ENCODE measurements at places on chromosomes 6 and 20.

DNA sequence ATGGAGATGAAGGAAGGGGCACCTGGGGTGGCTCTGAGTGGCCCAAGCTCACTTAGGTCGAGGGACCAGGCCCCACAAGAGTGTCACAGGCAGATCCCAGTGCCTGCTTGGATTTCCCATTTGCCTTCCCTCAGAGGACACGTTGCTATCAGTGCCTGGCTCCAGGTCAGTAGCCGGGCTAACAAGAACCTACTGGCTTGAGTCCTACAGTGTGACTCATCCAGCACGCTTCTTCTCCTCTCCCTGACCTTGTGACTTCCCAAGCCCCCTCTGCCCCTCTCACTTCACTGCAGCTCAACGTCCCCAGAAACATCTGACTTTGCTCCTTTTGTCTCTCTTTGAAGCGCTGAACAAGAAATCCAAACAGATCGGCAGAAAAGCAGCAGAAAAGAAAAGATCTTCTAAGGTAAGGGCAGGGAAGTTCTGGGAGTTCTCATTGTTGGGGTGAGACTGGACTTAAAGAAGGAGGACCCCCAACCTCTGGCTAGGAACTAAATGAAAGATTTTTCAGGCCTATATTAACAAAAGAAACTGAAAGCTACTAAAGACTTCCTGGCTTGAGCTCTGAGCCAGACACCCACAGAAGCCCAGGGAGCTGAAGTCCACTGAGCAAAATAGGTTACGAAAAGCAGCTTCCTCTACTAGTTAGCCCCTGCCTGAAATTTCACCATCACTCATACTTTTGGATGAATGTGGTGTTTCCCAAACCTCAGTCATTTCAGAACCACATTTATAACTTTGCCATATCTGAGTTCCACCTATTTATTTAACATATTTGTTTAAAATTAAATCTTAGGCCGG lies 21.5 kb downstream of the ASIP start:
- no peak for DNase-seq

DNA sequence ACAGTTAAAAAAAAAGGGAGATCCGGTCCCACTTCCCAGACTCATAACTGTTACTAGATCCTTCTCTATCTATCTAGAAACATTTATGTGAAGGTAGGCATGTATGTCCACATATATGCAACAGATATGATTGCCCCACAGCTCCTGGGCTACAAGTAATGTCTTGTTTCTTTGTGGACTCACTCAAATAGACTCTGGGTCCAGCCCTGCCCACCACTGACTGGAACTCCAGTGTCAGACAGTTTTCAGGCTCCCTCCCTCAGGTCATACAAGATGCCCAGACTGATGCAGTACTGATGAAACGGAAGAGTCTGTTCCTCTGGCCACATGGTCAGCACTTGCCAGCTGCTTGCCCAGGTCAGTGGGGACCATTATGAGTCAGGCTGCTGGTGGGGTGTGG lies 30.8 kb upstream of the IER3 start:
- no peak for DNase-seq

DNA sequence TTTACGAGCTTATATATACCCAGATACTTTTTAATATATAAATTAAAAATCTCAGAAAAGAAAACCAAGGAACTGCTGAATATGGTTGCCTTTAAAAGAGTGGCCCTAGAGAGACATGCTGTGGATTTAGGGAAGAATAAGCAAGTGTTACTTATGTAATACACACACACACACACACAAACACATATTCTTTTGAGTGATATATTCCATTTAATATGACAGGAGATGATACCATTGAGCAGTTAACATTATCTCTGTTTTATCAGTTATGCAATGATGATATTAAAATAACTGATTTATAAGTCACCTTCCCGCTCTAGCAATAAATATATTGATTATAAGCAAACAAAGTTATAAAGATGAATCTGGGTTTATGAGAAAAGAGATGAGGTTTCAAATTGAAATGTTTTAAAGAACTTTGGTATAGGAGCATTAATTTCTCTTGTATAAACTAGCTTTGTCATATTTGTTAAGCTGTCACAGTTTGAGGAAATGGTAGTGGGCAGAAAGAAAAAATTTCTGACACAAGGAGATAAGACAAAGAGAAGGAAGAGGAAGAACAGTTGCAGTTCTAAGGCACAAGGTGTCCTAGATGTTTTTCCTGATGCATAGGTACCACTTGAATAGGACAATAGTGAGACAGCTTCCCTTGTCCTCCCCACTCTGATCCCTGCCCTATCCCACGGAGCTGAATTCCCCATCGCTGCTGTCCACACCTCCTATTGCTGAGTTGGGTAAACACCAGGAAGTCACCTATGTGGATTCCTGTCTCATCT lies 26.4 kb downstream of the GPX5 start:
- no peak for DNase-seq

- DNase-seq = no peak
These were observed 22.7 kb downstream of the CFAP206 start for GRCh38 chr6:87430499-87430898.

DNA sequence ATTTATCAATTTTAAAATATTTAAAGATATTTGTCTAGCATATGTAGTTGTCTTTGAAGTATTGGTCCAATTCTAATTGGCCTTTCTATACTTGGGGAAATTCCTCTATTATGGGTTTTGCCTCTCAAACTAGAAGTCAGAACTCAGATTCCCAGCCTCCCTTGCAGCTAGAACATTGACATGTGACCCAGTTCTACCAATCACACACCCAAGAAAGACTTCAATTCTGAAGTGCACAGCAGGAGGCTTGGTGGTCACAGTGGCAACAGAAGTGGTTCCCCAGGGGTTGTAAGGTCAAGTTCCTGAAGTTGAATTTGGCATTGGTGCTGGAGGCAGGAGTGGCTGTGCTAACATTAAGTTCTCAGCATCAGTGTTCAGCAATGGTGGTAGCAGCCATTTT lies 14.8 kb upstream of the FKBP5 start:
- no peak for DNase-seq

DNA sequence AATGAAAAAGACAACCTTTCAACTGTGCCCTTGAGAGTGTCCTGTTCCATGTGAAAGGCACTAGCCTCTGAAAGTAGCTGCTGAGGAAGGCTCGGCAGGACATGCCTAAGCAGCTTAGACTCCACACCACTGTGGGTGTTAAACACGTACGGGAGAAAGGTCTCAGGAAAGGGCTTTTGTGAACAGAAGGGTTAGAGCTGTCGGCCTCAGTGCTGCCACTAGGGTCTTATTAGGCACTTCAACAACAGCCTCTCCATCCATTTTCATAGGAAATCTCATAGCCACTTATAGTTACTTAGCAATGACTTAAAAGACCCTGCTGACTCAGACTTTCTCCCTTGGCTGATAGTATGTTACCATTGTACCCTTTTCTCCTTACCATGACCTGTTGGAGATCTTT lies 662.8 kb downstream of the TBC1D32 start:
- DNase-seq = no peak

DNA sequence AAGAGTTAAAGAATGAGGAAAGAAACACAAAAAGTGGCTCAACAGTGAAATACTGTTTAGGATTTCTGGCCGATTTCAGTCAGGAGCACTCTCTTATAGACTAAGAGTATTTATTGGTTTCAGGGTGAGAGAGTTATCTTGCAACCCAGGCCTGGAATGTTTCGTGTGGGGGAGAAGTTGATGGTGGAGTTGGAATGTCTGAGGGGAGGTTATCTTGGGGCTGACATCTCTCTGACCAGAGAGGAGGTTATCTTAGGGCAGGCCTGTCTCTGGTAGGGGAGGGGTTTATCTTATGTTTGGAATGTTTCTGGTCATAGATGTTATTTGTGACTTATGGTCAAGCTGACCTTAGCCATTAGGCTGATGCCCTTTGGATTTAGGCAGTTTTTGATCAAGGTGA lies 80.3 kb downstream of the HTR1B start:
- no peak for DNase-seq

- DNase-seq = peak; percentile 24
These were observed 41.5 kb upstream of the KCNQ5 start for GRCh38 chr6:72580281-72580940.

DNA sequence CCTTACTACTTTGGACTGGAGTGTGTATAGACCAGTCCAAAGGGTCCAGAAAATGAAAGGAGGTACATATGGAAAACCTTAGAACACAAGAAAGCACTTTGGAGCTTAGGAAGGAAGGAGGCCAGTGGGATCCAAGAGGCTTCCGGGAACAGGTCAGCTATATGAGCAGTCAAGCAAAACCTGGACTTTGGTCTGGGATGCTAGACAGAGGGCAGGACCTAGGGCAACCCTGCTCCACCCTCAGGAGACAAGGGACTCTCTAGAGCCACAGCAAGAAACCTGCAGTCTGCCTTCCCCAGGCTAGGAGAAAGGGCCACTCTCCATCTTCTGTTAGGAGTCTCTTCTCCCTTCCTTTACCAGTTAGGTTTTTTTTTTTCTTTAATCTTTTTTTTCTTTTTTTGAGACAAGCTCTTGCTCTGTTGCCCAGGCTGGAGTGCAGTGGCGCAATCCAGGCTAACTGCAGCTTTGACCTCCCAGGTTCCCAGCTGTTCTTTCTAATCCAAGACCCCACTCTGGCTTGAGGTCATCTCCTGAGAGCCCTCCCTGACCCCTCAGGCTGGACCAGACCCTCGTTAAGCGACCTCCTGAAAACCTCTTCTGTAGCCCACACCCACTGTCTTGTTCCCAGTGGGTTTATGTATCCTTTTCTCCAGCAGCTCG lies 4.6 kb downstream of the KCNK5 start:
- DNase-seq = no peak

DNA sequence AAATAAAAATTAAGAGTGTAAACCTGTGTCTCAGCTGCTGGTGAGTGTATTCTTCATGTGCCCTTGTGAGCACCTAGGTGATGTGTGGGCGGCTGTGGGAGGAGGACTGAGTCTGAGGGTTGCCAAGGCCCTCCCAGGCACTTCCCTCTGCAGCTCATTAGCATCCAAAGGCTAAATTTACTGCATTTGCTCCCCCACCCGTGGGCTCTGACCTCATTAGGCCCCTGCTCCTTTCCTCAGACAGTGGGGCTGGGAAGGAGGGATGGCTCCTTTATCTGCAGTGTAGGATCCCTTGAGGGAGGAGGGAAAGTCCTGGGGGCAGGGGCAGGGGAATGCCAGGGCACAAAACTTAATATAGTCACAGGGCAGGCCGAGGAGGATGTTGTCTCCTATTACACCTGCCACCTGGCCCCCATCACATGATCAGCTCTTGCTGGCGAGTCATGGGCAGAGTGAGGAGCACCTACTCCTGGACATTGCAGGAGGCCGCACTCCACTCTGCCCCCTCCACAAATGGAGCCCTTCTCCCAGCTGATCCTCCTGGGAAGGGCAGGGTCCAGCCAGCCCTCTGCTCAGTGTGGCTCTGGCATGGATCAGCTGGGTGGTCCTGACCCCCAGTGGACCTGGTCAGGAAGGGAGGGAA lies 133.2 kb downstream of the MRPL14 start:
- no peak for DNase-seq

- DNase-seq = no peak
These were observed 3.8 kb upstream of the DYNLRB1 start for GRCh38 chr20:34512266-34512954.

- no peak for DNase-seq
These were observed 32.4 kb downstream of the MDGA1 start for GRCh38 chr6:37665304-37665703.

Measured in activated naive CD4-positive, alpha-beta T cell treated with anti-CD3 and anti-CD28 coated beads, Interleukin-2, amount 10 ng/mL, durations not matched to agents 7 days and 5 days (primary cell).